ENCODE measurements at places on chromosomes 2 and 18. TPM values are rescaled to one million over a fixed set of nuclear protein-coding genes. Genes with fewer than 3 reads are reported as not detected.

GRCh38 chr2:55880416-55881143, 43.0 kb downstream of the EFEMP1 start:
- peaks cover 5% of the 10 kb centered on the region for H3K36me3 ChIP-seq
- no peak for DNase-seq
- peaks cover 67% of the 10 kb centered on the region for H3K4me1 ChIP-seq
- no peak overlapping the region for H3K4me3 ChIP-seq

DNA sequence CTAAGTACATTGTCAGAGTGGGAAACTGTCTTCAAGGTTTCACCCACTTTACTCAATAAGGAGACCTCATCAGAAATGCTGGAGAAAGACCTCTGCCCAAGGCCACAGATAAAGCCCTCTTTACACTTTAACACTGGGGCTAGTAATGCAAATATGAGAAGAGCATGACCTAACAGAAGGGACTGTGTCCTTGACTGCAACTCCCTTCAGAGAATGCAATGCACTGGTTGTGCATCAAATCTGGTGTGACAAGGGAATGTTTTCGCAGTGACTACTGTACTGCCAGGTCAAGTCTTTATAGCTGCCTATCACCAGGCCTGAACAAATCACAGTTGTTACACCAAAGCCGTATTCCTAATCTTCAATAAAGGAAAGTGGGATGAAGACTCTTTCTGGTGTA, 28.6 kb downstream of the CDH19 start:
- no peak overlapping the region for H3K4me3 ChIP-seq
- H3K4me1 ChIP-seq, result no peaks in the 10 kb centered on the region
- no peaks in the 10 kb centered on the region for H3K36me3 ChIP-seq
- no peak overlapping the region for H3K27ac ChIP-seq

DNA sequence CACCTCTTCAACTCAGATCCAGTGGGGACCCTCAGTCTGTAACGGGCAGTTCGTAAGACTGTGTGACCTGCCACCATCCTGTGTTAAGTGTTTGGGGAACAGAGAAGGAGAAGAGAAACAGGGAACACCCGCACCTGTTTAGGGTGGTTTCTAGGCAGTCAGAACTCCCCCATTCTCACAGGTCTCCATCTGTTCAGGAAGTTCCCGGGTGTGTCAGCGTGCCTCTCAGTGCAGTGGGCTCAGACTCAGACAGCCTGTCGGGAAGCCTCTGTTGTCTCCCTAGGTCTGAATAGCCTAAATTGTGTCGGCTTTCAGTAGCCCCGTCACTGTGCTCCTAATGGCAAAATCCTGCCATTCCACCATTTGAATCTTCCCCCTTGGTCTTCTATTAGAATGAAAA, 256.6 kb downstream of the LOXHD1 start:
- H3K27ac ChIP-seq, result no peak overlapping the region
- peaks cover 22% of the 10 kb centered on the region for H3K27me3 ChIP-seq
- H3K4me3 ChIP-seq, result no peak overlapping the region

GRCh38 chr2:17867133-17867532, 11.3 kb upstream of the KCNS3 start:
- no peaks in the 10 kb centered on the region for H3K36me3 ChIP-seq
- no peak for DNase-seq
- H3K27ac ChIP-seq, result no peak overlapping the region
- H3K27me3 ChIP-seq, result peaks cover 10% of the 10 kb centered on the region
- no peak overlapping the region for H3K4me3 ChIP-seq

DNA sequence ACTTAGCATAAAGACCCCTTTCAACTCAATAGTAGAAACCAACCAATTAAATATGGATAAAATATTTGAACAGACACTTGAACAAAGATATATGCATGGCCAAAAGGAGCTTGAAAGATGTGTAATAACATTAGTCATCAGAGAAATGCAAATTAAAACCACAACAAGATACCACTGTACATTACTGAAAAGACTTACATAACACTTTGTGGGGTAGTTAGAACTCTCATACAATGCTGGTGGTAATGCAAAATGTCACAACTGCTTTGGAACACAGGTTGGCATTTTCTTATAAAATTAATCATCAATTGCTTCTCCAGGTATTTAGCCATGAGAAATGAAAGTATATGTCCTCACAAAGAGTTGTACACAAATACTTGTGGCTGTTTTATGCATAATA, 60.7 kb downstream of the TTC27 start:
- H3K27ac ChIP-seq, result no peak overlapping the region
- no peaks in the 10 kb centered on the region for H3K36me3 ChIP-seq
- H3K4me1 ChIP-seq, result peaks cover 19% of the 10 kb centered on the region
- H3K27me3 ChIP-seq, result no peaks in the 10 kb centered on the region

GRCh38 chr2:71787476-71788185, 334.3 kb downstream of the DYSF start:
- peaks cover 39% of the 10 kb centered on the region for H3K4me1 ChIP-seq
- H3K27me3 ChIP-seq, result peaks cover 7% of the 10 kb centered on the region
- peak; percentile 24 for DNase-seq
- no peak overlapping the region for H3K27ac ChIP-seq
- H3K36me3 ChIP-seq, result no peaks in the 10 kb centered on the region

DNA sequence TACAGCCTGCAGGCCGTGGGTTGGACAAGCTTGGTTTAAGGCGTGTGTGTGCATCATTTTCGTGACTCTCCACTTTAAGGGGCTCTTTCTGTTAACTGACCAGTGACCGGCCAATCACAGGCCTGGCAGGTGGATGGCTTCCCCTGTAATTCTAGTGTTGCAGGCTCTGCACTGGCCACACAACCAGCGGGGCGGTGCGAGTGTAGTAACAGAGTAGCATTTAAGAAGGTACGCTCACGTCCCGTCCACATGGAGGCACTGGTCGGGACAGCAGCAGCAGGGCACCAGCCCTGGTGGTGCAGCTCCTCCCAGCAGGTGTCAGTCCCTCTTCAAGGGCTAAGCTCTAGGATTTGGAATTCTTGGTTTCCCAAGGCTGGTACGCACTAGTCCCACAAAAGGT, 8.0 kb upstream of the ANO7 start:
- H3K27ac ChIP-seq, result no peak overlapping the region
- no peak for DNase-seq
- H3K4me1 ChIP-seq, result no peaks in the 10 kb centered on the region
- no peaks in the 10 kb centered on the region for H3K27me3 ChIP-seq

DNA sequence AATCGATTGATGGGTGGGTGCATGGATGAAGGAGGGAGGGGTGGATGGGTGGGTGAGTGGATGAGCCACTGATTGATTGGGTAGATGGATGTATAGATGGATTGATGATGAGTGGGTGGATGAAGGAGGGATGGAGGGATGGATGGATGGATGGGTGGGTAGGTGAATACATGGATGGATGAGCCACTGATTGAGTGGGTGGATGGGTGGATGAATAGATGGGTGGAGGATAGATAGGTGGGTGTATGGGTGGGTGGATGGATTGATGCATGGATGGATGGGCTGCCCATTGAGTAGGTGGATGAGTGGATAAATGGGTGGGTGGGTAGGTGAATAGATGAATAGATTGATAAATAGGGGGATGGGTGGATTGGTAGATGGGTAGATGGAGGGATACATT, 30.9 kb downstream of the MLPH start:
- H3K27ac ChIP-seq, result no peak overlapping the region
- H3K36me3 ChIP-seq, result peaks cover 23% of the 10 kb centered on the region
- no peak for DNase-seq
- H3K27me3 ChIP-seq, result peaks cover 2% of the 10 kb centered on the region

DNA sequence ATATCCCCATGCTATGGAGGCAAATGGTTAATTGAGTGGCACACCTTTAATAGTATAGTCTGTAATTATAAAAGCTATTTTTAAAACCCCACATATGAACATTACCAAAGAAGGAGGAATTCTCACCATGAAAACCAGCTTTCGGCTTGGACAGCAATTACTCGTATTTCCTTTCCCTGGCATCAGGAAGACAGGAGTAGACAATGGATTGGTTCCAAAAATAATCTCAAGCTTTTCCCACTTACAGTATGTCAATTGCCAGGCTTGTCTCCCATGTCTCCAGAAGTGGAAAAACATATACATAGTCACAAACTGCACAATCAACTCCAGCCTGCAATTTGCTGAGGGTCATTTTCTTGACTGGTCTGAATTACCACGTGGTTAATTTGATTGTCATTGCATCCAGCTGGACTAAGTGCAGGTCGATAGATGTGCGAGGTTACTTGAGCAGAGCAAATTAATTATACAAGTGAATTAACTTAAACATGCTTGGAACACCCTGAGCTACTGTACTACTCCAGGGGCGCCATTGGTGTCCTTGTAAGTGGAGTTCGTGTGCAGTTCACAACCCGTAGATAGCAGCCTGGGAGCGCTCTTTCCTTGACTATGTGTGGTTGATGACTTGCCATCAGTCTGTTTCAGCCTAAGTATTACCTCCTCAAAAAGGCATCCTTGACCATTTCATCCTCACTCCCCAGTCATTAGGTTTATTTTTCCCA, 124.3 kb upstream of the PELI1 start:
- no peak for DNase-seq
- H3K4me3 ChIP-seq, result no peak overlapping the region
- peaks cover 10% of the 10 kb centered on the region for H3K36me3 ChIP-seq
- H3K27me3 ChIP-seq, result no peaks in the 10 kb centered on the region

GRCh38 chr2:105521616-105522015, 122.8 kb upstream of the FHL2 start:
- no peaks in the 10 kb centered on the region for H3K27me3 ChIP-seq
- peaks cover 43% of the 10 kb centered on the region for H3K4me1 ChIP-seq
- DNase-seq, result no peak
- no peaks in the 10 kb centered on the region for H3K36me3 ChIP-seq
- H3K27ac ChIP-seq, result no peak overlapping the region
- H3K4me3 ChIP-seq, result no peak overlapping the region

DNA sequence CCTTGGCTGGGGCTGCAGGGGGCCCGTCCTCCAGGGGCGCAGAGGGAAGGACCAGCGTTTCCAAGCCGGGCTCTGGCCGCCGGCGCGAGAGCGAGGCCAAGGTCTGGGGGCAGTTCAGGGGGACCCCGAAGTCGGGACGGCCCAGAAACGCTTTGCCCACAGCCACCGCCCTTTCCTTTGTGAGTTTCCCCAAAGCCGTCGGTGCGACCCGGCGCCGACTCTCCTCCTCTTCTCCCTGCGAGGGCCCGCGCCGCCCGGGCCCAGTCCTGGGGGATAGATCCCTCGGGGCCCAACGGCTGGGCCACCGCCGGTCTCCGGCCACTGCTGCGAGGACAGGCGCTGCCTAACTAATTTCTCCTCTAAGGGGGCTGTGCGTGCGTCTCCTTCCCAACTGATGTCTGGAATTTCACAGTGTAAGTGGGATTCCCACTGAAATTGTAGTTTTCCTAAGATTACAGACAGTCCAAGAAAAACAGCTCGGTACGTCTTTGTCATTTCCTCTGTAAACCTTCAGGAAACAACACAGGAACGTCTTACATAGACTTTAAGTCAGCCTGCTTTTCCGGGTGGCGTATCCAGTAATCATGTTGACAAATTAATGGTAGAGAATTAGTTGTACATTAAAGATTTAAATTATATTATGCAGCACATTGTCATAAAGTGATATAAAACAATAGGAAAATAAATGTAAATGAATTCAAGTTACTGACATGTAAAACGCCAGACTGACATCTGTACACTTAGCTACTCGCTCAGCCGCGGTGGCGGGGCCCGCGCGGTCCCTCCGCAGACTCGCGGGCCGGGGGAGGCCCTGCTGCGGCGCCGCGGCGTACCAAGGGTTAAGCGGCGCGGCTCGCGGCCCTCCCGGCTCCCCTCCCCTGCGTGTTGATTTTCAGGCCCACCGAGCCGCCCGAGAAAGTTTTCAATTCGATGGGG, 139.4 kb upstream of the SIX3 start:
- no peak overlapping the region for H3K27ac ChIP-seq
- no peak for DNase-seq
- no peak overlapping the region for H3K4me3 ChIP-seq
- H3K4me1 ChIP-seq, result no peaks in the 10 kb centered on the region

BOLL gene
- total RNA-seq, result not detected

ZNF407 gene
- 8.2 TPM for total RNA-seq

ASTL gene
- total RNA-seq, result not detected

KCNG2 gene
- not detected for total RNA-seq

DNAH6 gene
- not detected for total RNA-seq

All from HFFc6 (cell line).